ENCODE measurements at places on chromosomes 2 and 18.
A peak's percentile ranks its signal among the peaks of the same experiment; 100 is the strongest.

DNA sequence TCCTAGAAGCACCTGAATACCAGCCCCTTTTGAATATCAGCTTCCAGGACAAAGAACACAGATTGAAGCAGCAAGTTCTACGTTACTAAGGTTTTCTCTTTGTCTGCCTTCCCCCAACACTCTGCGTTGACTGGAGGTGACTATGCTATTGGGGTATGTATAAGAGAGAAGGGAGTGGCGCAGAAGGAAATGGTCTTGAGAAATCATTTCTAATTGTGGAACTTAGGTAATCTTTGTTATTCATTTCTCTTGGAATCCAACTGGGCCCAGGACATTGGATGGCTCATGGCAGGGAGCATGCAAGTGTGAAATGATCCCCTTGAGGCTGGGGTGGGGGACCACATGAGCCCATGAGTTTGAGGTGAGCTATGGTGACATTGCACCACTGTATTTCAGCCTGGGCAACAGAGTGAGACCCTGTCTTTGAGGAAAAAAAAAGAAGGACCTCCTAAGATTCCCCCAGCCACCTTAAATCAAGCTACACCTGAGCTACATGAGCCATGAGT lies 29.7 kb downstream of the XDH start:
- no peak for DNase-seq

DNA sequence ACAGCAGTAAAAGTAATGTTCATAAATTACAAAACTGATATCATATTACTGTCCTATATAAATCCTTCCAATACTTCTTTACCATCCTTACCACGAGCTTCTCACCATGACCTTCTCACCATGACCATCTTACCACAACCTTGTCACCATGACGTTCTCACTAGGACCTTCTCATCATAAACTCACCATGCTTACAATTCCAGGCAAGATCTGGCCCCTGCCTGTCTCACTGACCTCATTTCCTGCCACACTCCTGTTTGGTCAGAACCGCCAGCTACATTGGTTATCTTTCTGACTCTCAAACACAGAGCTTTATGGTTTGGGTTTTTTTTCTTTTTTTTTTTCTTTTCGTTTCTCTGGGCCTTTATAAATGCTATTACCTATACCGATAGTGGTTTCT lies 827.6 kb downstream of the RNF144A start:
- no peak for DNase-seq

- DNase-seq, result peak; percentile 51
Observed at GRCh38 chr2:71935262-71935848, 212.3 kb downstream of the CYP26B1 start.

GRCh38 chr2:176213406-176213805 lies 24.9 kb downstream of the HOXD1 start:
- DNase-seq, result no peak

GRCh38 chr2:12424809-12425208 lies 291.9 kb upstream of the TRIB2 start:
- no peak for DNase-seq

GRCh38 chr18:70781860-70782453 lies 493.1 kb downstream of the SOCS6 start:
- peak; percentile 53 for DNase-seq

DNA sequence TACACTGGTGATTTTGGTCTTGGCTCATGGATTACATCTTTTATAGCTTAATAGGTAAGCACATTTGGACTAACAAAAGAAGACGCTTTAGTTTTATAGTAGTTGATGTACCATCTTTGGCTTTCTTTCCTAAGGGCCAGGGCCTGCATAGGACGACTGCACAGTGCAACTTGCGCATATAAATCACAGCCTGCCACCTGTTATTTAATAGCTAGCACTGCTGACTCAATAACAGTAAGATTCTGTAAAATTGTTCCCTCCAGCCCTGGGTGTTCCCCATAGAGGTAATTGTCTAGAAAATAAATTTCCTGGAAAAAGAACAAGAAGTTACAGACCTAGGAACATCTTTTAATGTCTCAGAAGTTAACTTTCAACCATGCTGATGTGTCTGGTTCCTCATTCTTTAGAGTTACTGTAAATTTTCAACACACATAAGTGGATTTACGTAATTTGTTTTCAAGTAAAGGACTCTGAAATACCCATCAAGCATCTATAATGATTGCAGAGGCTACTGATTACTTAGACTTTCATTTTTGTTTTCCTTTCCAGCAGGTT lies 594.2 kb upstream of the NXPH2 start:
- DNase-seq, result no peak

- no peak for DNase-seq
Observed at GRCh38 chr2:58291726-58292438, 50.8 kb upstream of the FANCL start.

DNA sequence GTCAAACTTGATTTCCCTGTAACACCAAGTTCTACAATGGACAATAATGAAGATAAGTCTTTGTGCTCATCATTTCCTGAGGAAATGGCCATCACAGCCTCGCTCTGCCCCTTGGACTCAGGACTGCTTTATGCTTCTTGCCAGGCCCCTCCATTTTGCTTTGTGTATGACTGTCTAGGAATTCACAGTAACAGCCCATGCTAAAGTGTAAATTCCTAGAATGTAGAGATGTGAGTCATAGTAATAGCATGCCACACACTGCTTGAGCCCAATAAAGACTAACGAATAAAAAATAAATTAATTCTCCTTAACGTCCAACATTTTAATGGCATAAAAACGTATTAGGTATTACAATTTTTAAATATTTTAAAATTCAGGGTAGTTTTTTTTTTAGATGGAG lies 226.5 kb downstream of the PID1 start:
- no peak for DNase-seq

DNA sequence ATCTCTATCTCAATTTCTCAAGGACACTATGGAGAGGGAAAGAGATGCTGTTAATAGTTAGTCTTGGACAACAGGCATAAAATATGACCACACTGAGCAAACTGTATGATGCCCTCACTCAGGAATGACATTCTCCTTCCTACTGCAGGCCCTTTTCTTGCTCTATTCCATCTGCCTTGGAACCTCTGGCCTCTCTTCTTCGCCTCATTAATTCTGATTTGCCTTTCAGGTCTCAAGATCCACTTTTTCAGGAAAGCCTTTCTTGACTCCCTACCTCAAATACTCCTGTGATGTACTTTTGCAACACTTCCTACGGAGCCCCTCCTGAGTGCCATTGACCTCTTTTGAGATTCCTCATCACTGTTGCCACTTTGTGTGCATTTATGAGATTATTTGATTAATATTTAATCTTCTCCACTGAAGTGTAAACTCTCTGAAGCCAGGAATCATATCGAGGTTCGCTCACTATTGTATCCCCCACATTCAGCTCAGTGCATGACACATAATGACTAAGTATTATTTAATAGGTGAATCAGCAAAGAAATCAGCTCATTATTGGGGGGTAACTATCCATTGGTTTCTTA lies 21.3 kb upstream of the SPP2 start:
- no peak for DNase-seq

DNA sequence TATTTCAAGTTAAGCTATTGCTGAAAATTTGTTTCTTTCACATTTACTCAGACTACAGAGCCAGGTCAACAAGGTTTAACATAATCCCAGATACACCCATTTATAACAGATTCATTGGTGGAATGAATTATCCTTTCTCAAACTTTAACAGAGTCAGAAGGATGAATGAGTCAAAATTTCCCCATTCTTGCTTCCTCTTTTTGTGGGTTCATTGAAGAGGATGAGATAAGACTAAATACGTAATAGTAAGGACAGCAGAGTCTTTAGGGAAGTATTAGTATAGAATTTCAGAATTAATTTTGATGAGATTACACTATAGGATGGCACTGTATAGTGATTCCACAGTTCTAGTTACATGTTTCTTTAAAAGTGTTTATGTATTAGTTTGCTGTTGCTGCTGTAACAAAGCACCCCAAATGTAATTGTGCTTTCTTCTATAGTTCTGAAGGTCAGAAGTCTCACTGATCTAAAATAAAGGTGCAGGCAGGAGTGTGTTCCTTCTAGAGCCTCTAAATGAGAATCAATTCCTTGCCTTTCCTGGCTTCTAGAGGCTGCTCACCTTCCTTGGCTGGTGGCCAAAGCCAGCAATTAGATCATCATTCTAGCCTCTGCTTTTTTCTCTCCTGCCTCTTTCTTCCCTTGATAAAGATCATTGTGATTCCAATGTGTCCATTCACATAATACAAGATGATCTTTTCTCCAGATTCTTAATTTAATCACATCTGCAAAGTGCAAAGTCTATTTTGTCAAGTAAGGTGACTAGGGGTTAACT lies 309.3 kb upstream of the PIK3C3 start:
- no peak for DNase-seq

All from tibial nerve (tissue), 4 donors.